ENCODE measurements at places on chromosomes 1 and 21.
A peak's percentile ranks its signal among the peaks of the same experiment; 100 is the strongest.

GRCh38 chr21:40631211-40631610, 215.7 kb downstream of the DSCAM start:
- no peak for DNase-seq

GRCh38 chr1:204267191-204267601, 53.4 kb upstream of the GOLT1A start:
- no peak for DNase-seq

DNA sequence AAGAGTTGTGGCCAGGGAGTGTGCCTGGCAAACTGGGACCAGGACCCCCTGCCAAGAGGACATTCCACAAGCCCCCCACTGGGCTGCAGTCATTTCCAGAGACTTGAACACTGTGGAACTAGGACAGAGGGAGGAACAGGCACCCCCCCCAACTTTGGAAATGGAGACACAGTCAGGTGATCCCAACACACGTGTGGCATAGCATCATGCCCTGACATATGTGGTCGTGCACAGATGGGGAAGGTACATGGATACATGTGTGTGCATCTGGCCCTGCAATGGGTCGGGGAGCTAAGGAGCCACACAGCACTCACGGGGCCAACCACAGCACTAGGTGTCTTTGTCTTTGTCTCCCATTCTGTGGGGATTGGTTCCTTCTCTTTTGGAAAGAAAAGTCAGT, 6.6 kb upstream of the TFF3 start:
- DNase-seq, result no peak

DNA sequence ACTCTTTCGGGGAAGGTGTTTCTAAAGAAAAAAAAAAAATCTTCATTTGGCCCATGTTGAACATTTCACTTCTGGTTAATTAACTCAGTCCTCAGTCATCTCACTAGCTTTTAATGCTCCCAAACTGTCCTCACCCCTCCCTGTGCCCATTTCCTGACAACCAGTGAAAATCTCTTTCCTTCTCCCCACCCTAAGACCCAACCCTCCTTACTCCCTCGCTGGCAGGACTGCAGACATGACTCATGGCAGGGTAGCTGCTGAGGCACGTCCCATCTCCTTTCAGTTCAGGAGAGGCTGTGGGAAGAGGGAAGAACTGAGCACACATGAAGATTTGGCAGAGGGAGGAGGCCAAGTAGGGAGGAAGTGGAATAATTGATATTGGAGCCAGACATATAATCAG, 12.6 kb downstream of the PKP1 start:
- peak; percentile 61 for DNase-seq

GRCh38 chr21:35024513-35024912, 24.6 kb downstream of the RUNX1 start:
- DNase-seq, result no peak

DNA sequence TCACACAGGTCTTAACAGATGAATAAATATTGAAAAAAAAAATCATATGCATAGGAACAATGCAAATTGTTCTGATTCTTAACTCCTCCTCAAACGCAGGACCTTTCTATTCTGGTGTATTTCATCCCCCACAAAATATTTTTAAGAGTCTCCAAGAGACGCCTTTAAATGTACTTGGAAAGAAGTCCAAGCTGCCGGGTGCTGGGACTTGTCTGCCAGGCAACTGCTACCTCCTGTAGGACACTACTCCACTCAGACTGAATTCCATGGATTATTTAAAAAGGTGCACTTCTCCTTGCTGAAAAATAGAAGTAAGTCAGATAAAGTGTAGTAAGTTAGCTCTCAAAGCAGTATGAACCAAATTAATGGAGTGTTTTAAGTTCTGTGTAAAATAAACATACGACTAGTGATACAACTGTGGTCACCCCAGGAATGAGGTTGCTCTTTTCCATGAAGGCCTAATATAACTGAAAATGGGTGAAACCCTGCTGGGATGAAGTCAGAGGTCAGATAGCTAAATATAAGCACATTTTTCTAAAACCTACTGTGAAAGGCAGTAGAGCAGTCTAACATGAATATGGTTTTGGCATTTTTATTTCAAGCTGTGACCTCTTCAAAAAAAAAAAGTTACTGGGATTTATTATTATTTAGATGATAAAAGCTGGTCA, 189.2 kb upstream of the PBX1 start:
- DNase-seq, result no peak

GRCh38 chr1:164333387-164333786, 225.6 kb upstream of the PBX1 start:
- no peak for DNase-seq

DNA sequence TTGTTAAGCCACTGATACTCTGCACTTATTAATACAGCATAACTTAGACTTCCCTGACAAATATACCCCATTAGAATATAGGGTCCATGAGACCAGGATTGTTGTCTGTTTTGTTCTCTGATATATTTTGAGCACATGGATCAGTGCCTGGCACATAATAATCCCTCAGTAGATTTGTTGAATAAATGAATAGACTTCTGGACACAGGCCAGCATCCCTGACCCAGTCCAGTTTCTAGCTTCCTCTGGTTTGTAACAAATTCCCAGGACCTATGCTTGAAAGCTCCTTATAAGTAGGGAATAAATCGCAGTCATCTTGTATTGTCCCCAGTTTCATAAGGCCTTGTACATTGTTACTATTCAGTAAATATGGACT, 58.2 kb upstream of the GADD45A start:
- DNase-seq, result no peak

DNA sequence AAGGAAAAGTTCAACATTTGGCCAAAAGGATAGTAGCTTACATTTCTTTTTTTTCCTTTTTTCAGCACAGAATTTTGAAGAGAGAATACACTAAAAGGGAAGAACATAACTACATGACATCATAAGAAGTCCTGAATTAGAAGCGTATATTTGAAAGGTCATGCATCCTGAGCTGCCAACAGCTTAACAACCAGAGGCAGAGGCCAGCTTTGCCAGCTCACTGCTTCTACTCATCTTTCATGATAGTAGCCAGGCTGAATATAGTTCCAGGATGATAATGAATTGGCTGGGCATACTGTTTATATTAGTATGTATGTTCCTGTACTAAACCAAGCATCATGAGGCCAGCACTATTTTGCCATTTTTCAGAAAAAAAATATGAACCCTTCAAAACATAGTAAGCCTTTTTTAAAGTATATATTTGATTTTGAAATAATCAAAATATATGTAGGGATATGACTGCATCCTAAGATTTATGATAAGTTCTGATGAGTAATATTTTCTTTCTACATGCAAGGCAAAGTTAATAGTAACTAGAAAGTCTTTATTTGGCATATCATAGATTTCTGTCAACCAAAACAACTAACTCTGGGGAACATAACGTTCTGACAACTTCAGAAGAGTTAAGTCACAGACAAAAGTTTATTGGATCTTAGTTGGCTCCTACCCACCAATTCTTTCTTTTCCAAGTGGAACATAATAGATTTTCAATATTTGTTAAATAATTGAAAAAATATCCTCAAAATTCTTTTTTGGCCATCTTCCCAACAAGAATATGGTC, 123.2 kb downstream of the DPYD start:
- no peak for DNase-seq

- no peak for DNase-seq
Observed at GRCh38 chr1:98906809-98907208, 97.9 kb downstream of the PLPPR5 start.

DNA sequence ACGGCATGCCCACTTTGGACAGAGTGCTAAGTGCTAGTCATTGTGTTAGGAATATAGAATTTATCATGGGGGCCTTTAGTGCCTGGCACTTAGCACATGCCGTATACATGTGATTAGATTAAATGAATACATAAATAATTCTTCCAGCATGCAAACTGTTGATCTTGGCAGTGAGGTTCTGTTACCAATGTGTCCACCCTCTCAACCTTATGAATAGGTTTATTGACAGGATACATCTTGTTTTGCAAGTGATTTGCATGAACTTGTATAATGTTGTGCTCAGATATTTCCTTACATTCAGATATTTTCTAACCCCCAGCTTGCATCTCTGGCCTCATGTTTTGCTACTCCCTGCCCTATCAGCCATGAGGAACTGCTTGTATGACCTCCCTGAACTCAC, 60.3 kb upstream of the ZNF648 start:
- DNase-seq, result no peak

- no peak for DNase-seq
Observed at GRCh38 chr21:44522753-44523204, 17.2 kb downstream of the KRTAP10-1 start.

DNA sequence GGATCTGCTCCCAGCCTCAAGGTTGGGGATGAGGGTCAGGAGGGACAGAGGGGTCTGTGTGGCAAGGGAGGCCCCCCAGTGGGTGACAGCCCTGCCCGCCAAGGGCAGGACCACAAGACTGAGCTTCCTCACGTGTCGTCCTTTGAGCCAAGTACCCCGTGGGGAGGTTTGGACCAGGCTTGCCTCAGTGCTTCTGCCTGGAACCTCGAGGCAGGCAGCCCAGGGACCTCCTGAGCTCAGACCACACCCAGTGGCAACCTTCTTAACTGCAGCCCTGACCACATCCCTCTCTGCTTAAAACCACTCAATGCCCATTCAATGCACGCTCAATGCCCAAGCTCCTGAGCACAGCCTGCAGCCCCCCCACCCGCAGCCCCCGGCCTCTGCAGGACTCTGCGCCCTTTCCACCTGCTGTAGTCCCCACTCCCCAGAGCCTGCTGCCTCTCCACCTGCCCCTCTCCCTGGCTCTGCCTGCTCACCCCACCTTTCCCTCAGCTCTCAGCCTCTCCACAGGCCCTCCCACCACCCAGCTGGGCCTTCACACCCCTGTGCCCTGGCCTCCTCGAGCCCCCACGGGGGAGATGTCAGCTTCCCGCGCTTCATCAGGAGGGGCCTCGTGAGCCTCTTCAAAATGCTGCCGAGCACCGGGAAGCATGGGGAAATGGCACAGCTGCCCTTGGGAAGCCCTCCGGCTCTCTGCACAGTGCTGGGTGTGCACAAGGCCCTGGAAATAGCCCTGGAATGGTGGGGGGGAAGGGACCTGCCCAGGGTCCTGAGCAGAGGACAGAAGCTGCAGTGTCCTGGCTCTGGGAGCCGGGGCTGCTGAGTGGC, 129.3 kb upstream of the VAMP3 start:
- no peak for DNase-seq

DNA sequence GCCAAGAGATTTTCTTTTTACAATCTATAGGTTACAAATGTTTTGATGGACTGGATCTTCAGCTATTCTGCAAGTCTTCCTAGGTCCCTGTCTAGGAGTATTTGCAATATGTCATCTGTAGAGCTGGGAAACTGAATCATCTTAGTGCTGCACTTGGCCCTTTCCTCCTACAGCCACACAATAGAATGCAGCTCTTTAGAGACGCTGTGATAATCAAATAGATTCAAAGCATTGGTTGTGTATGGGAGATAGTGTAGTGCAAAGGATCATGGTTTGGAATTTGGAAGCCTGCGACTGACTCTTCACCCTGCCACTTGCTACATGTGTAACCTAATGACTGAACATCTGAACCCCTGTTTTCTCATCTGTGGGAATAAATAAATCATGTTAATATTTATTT, 93.7 kb downstream of the AK5 start:
- no peak for DNase-seq

- DNase-seq, result no peak
Observed at GRCh38 chr1:101079341-101079740, 53.8 kb upstream of the DPH5 start.

All from HS-5 (cell line).